ENCODE measurements at places on chromosomes 7 and 10. TPM values are rescaled to one million over a fixed set of nuclear protein-coding genes. Genes with fewer than 3 reads are reported as not detected.

- ATAC-seq, result no peak
Measured at GRCh38 chr7:34471844-34472243, 186.2 kb upstream of the NPSR1 start.

DNA sequence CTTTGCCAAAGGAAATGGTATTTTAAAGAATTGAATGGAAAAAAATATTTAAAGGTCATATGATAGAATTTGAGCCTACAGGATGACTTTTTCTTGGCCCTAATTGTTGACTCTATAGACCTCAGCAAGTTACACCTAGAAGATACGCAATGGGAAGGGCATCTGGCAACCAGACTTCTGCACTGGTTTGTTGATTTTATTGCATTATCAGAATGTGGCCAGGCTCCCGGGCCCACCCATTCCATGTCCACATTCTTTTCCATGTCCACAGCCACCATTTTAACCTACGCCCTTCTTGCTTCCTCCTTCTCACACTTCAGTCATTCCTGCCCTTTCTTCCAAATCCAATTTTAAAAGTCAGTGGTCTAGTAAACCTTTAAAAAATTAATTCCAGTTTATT is 738.4 kb downstream of the SUGCT start:
- ATAC-seq, result peak; percentile 32

- no peak for ATAC-seq
Measured at GRCh38 chr7:20019757-20020432, 197.3 kb downstream of the MACC1 start.

DNA sequence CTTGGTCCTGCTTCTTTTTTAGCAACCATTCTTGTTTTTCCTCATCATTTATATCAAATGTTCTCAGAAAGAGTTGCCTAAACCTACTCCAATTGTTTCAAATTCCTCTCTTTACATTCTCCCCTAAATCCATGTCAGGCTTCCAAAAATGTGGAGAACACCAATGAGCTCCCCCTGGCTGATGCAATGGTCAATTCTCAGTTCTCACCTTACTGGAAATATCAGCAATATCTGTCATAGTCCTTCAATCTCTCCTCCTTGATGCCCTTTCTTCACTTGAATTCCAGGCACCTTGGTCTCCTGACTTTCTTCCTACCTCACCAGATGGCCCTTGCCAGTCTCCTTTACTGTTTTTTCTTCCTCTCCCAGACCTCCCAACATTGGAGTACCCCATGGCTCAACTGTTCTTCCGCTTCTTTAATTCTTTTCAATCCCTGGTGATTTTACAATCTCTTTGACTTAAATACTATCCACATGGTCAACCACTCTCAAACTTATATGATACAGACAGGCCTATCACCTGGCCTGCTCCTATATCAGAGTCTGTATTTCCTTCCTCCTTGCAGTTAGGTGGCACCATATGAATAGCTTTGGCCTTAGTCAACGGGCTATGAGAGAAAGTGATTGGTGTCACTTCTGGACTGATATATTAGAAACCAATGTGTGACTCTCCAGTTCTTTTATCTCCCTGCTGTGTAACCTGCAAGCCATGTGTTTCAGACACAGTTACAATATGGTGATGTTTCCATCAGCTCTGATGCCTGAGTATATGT is 47.4 kb upstream of the CAV2 start:
- no peak for ATAC-seq

- ATAC-seq, result no peak
Measured at GRCh38 chr7:35691827-35692307, 3.1 kb downstream of the HERPUD2 start.

GRCh38 chr7:73690646-73691045 is 7.2 kb downstream of the BUD23 start:
- ATAC-seq, result no peak

GRCh38 chr7:86391813-86392212 is 251.9 kb upstream of the GRM3 start:
- no peak for ATAC-seq

DNA sequence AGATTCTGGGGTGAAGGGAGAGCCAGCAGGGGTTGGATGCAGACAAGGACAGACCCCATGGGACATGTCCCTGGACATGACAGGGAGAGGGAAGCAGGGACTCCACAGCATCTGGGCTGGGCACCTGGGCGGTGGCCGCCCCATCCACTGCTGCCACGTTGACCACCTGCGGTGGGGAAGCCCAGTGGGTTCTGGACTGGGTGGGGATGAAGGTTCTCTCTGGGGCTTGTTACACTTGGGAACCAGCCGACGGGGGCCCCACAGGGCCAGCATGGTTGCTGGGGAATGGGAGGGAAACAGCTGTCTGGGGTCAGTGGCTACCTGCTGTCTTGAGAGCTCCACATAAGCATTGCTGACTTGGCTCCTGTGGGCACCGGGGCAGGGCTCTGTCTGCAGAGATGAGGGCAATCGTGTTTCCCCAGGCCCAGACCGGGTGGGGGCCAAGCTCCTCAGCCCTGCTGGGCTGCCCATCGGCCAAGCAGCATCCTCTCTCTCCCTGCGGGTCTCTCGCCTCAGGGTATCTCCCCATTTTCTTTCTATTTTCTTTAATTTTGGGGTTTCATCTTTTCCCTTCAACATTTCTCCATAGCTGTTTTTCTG is 443.6 kb upstream of the PFKP start:
- no peak for ATAC-seq

DNA sequence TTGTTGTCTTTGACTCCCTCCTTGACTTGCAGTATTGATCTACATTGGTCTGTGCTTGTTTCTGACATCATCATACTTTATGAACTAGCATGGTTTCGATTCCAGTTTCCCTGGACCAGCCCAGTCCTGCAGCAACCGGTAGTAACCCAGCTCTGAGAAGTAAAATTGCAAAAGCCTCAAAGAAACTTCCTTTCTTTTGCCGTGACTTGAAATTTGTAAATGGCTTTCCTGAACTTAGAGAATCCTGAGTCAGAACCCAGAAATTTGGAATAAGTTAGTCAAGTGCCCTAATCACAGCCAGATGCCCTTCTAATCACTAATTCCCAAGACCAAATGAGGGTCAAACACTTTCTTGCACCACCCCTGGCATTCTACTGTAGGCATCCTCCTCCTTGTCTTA is 15.0 kb downstream of the TAS2R60 start:
- peak; percentile 85 for ATAC-seq

DNA sequence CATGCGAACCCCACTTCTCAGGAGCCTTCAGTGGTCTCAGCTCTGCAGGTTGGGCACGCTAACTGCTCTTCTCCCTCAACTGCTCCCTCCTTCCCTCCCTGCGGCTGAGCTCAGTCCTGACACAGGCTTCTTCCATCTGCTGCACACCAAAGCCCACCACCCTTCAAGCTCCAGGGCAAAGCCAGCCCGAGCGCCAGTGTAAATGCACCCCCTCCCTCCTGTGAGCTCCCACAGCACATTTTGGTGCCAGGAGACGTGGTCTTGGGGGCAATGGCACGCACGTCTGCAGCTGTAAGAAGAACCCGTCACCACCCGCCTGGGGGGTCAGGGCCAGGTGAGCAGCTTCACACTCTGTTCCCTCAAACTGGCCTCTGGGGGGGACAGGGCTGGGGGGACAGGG is 15.9 kb downstream of the VIPR2 start:
- no peak for ATAC-seq

GRCh38 chr7:107690611-107691010 is 30.0 kb downstream of the SLC26A4 start:
- no peak for ATAC-seq

DNA sequence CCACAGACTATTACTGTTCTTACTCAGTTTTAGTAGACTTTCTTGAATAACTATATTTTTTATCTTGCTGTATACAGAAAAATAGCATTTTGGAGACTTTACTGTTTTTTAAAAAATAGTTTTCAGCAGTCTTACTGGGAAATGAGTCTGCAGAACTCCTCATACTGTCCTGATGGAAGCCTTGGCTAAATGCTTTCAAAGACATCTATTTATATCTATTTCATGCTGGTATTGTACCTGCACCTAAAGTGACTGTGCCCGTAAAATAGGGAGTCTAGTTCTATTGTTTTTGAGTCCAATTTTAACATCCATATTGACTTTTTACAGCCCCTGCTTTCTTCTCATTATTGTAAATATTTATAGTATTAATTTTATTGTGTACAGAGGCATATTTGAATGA is 288.6 kb upstream of the CDC14C start:
- no peak for ATAC-seq

DNA sequence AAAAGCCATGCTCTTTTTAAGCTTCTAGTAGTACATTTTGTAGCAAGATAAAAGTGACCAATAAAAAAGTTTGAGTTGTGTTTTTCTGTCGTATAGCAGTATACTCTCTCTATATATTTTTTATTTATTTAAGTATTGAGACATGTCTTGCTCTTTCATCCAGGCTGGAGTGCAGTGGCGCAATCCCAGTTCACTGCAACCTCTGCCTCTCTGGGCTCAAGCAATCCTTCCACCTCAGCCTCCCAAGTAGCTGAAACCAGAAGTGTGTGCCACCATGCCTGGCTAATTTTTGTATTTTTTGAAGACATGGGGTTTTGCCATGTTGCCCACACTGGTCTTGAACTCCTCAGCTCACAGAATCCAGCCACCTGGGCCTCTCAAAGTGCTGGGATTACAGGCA is 2.8 kb downstream of the SUGCT start:
- no peak for ATAC-seq

DNA sequence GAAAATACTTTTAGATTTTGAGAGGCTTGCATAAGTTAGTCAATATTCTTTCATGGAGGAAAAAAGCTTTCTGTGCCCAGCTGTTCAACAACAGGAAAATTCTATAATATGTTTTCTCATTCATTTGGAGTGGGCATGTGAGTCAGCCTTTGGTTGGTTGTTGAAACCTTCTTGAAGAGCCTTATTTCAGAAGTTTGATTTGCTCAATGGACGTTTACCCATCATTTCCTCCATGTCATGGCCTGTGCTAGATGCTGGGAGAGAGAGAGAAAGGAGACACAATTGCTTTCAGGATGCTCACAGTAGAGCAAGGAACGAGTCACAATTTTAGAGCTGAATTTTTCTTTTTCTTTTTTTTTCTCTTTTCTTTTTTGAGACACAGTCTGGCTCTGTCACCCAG is 181.7 kb downstream of the PRKCQ start:
- no peak for ATAC-seq

DNA sequence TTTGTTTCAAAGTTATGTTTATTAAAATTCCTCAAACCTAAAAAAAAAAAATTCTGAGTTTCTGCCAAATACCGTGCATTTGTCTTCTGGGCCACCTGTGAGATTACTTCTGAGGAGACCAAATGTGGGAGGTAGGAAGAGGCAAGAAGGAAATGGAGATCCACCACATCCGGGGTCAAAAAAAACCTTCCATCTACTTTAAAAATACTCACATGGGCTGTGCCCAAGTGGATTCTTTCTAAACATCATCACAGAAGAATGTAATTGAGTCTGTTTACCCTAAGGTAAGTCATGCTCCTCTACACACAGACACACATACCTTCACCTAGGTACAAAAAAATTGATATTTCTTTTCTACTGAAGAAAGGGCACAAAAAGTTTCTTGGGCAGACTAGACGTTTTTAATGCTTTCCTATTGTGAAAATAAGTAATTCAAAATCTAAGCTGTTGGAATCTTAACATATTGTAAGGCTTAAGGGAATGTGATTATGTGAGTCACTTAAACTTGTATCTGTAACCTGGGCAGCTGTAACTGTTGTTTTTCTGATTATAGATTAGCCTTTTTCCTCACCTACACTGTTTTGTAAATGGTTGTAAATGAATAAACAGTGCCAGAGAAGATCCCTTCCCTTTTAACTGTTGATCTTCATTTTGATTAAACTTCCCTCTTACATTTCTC is 19.1 kb upstream of the SPOCK2 start:
- ATAC-seq, result no peak

GRCh38 chr7:35036361-35037171 is 719 bp downstream of the DPY19L1 start:
- peak; percentile 7 for ATAC-seq

DNA sequence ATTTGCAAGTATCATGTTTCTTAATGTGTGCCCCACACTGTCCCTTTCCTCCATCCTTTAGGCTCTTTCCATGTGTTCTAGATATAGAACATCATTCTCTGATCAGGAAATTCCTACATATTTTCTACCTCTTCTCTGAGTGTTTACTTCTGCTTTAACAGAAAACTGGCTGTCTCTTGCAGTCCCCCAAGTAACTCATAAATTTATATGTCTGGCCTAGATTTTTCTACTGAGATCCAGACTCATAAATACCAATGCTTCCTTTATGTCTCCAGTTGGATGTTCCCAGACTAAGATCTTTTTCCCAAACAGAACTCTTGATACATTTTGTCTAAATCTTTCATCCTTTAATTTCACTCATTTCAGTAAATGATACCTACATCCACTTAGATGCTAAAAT is 181.8 kb downstream of the CDK14 start:
- no peak for ATAC-seq

- ATAC-seq, result no peak
Measured at GRCh38 chr10:110404825-110405224, 92.9 kb upstream of the DUSP5 start.

GRCh38 chr10:89391907-89392756 is at the start of gene IFIT1:
Gene IFIT1, plus strand, starts transcription at chr10:89392623. Its CDS starts 90 bp downstream, at chr10:89392713.
- peak; percentile 89 for ATAC-seq

DNA sequence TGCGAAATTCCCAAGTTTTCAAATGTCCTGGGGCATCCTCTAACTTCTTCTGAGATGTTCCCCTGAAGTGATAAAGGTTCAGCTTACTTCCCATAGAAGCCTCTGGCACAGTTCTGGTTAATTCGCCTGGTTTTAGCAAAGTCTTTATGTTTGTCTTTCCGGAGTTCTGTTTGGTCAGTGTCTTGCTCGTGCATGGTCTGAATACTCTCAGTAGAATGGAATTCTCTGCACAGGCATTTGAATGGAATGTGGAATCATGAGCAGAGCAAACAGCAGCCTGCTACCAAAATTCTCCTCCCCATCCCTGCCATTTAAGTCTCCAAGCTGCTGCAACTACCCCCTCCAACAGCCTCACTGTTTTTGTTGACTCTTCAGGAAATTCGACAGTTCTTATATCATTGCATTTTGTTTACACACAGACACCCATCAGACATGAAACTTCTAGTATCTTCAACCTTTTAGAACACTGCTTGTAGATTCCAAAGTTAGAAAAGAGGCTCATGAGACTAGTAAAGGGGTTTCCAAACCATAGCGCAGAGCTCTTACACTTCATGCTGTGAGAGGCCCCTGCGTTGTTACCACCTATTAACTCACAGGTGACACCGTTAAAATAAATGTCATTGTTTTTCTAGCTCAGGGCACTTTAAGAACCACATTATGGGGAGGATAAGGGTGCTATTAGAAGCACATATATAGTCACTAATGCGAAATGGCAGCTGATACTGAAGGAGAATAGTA is 129.7 kb downstream of the PLCE1 start:
- ATAC-seq, result peak; percentile 51

- no peak for ATAC-seq
Measured at GRCh38 chr7:76356823-76357222, 2.0 kb downstream of the YWHAG start.

- ATAC-seq, result no peak
Measured at GRCh38 chr10:11653758-11654471, 42.5 kb upstream of the USP6NL start.

The ZNF467 gene
- total RNA-seq, result 0.71 TPM

The ZNF485 gene
- total RNA-seq, result 5.4 TPM

The SPDYE2B gene
- 2.0 TPM for total RNA-seq

The GLI3 gene
- 8.8 TPM for total RNA-seq

The CHN2 gene
- 28.8 TPM for total RNA-seq

The GPR141 gene
- not detected for total RNA-seq

The LDB3 gene
- 0.59 TPM for total RNA-seq

The COL13A1 gene
- total RNA-seq, result 0.57 TPM

The SEMA3A gene
- total RNA-seq, result 26.8 TPM

The UTF1 gene
- total RNA-seq, result not detected

The TDRD1 gene
- 0.18 TPM for total RNA-seq

The LMOD2 gene
- 0.31 TPM for total RNA-seq

The LIPJ gene
- total RNA-seq, result not detected

The ZNF775 gene
- 7.0 TPM for total RNA-seq
